ENCODE measurements at places on chromosomes 5 and 9.

GRCh38 chr9:114319147-114319546 lies 3.8 kb upstream of the ORM1 start:
- DNase-seq, result no peak

- DNase-seq, result no peak
Measured at GRCh38 chr5:25850581-25850980, 1187.8 kb downstream of the CDH9 start.

DNA sequence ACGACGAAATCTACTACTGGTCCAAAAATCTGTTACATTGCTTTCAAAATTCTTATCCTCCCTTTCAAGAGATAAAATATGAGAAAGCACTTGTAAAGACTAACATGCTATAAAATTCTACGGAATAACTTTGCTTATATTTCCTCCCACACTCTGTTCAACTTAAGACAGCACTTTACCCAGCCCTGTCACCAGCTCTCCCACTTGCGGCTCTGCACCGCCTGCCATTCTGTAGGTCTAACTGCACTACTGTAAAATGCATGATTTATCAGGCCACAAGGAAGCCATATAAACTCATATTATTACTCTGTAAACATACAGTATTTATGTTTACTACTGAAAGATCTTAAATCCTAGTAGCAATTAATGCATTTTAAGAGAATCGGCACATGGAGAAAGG lies 11.4 kb downstream of the CTNND2 start:
- DNase-seq, result no peak

- no peak for DNase-seq
Measured at GRCh38 chr9:76758476-76758875, 5.8 kb upstream of the PCA3 start.

DNA sequence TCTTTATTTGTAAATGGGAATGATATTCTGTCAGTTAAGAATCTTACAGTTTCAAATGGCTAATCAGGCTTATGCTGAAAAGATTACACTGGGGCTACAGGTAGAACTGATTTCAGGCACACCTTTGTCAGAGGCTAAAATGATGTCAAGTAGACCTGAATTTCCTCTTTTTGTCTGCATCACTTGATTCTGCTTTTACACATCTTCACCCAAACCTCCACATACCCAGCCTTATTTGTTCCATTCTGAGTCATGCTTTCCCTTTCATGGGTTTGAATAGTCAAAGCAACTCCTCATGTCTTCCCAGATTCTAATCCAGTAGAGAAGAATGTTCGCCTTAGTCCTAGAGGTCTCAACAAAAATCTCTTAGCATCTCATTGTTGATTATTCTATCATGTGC lies 156.4 kb downstream of the CWC27 start:
- no peak for DNase-seq

All from Caki2 (cell line).